ENCODE measurements at places on chromosomes 4 and X.

DNA sequence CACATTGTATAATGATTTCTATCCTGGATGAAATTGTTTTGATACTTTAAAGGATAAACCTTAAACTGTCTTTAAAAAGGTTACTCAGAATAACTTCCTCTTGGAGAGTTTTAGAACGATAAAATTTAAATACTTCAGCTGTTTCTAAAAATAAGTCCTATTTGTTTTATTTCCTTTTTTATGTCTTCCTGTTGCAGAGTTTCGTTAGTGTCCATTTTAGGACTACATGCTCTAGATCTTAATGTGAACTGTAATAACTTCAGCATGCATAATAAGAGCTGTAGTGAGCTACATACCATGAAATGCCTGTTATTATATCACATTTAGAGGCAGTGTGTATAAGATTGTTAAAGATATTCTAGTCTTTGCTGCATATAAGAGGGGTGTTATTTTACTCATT is 14.6 kb downstream of the ATP10D start:
- DNase-seq, result no peak

DNA sequence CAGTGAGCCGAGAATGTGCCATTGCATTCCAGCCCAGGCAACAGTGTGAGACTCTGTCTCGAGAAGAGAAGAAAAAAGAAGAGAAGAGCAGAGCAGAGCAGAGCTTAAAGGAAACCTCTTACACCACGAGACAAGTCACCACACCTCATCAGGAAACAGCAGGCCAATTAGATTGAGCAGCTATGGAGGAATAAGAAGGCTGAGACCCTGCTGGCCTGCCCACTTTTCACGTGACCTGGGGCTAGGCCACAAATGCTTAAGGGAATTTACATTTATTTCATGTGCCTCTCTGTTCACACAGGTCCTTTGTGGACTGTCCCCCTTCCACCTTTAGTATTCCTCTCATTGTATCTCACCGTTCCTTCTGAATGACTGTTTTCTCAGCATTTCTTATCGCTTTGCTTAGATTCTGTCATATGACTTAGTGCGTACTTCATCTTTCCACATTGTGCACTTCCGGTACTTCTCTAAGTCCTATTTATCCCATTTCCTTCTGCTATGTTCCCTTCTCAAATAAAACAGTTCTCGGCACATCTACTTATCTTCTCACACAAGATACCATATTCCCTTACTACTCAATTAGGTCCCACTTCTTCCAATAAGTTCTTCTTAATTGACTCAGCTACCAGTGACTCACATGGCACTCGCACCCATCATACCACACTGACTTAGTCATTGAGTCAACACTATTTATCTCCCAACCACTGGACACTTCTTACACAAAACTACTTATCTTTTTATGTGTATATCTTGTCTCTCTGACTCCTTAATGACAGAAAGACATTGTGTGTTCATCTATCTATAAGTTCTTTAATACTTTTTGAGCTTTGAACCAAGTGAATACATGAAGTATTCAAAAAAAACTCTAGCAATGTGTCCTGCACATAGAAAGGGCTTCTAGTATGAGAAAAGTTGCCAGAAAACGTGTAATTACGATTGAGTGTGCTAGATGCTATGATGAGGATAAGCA is 11.0 kb downstream of the CUL4B start:
- DNase-seq, result no peak

DNA sequence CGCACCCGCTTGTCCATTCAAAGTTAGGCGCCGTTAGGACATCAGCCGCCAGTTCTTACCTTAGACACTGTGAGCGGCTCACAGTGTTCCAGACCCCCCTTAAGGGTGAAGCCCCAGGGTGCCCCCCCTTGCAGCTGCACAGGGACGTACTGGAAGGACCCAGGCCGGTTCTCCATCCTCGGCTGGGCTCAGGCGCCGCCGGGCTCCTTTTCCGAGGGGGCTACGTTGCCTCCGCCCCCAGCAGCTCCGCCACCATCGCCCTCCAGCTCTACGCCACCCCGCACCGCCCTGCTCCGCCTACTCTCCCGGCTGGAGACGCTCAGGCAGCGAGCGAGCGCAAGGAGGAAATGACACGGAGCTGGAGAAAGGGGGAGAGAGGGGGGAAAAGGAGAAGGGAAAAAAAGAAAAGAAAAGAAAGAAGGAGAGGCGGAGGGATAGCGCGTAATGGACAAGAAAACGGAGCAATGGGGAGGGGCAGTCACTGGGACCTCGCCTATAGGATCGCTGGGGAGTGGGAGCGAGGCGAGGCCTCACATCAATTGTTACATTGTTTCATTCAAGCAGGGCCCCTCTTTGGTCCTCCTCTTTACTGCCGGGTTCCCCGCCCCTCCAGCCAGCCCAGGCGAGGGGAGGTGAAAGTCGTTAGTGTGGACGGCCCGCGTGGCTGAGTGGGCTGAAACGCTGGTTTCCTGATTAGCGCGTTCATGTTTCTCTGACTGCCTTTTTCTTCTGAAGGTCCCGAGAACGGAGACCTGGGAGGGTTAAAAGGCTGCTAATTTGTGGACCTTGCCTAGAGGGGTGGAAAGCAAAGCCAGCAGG is at the start of gene SHROOM4:
TSS of gene SHROOM4 (minus strand) at position 352 of the 819 bp plus-strand sequence. CDS start at position 176, 176 bp downstream.
- DNase-seq, result no peak

DNA sequence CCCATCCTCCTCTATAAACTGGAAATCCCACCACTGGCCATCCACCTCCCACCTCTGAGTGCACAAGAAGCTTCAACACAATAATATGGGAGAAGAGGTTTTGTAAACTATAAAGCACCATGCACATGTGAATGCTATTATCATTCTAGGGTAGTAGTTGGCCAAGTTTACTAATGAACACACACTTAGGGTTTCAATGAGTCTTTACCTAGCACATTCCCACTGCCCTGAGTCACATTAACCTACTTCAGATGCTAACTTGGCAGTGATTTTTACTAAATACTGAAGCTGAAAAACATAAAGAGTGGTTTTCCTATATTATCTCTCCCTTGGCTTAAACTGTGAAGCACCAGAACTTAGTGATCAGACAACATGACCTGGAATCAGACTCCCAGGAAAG is 93.9 kb downstream of the SH3KBP1 start:
- DNase-seq, result no peak

- no peak for DNase-seq
These were observed 37.1 kb upstream of the HERC6 start for GRCh38 chr4:88341227-88342192.

- DNase-seq, result no peak
These were observed 1186.1 kb downstream of the NLGN4X start for GRCh38 chrX:5042563-5042962.

GRCh38 chr4:16721613-16722291 is 176.7 kb downstream of the LDB2 start:
- DNase-seq, result no peak

GRCh38 chr4:177441061-177441802 is 1.0 kb downstream of the AGA start:
- no peak for DNase-seq

- DNase-seq, result no peak
These were observed 419 bp downstream of the ADD1 start for GRCh38 chr4:2843941-2844584.

DNA sequence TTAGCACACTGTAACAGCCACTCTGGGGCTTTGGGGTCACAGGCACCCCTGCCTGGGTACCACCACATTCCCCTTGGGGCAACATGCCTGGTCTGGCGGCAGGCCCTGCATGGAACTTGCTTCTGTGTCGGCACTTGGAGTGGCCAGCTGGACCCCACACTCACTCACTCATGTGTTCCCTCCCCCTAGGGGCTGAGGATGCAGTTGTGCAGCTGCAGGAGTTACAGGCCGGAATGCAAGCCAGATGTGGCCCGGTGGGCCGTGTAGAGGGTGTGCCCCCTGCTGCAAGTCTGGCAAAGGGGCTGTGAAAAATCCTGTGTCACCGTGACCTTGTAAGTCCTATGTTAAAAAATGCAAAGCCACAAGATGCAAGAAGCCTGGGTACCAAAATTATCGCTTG is 34.2 kb downstream of the ATXN3L start:
- DNase-seq, result no peak

DNA sequence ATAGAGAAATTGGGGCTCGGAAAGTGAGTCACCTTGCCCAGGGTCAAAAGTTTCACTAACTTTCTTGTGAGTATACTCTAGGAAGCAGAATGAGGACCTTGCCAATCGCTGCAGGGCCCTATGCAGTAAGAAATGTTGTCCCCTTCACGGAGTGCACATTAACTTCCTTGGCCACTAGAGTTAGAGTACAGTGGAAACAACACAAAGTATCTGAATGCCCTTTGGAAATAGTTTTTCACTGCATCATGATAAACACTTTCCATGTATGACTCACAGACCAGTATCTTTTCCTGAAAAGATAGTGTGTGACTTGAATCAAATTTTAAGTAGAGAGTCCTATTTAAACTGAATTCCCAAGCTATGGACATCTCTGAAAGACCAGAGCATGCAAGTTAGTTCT is 45.5 kb upstream of the STK26 start:
- DNase-seq, result no peak

- no peak for DNase-seq
These were observed 89.1 kb downstream of the LARP7 start for GRCh38 chr4:112726041-112726440.

DNA sequence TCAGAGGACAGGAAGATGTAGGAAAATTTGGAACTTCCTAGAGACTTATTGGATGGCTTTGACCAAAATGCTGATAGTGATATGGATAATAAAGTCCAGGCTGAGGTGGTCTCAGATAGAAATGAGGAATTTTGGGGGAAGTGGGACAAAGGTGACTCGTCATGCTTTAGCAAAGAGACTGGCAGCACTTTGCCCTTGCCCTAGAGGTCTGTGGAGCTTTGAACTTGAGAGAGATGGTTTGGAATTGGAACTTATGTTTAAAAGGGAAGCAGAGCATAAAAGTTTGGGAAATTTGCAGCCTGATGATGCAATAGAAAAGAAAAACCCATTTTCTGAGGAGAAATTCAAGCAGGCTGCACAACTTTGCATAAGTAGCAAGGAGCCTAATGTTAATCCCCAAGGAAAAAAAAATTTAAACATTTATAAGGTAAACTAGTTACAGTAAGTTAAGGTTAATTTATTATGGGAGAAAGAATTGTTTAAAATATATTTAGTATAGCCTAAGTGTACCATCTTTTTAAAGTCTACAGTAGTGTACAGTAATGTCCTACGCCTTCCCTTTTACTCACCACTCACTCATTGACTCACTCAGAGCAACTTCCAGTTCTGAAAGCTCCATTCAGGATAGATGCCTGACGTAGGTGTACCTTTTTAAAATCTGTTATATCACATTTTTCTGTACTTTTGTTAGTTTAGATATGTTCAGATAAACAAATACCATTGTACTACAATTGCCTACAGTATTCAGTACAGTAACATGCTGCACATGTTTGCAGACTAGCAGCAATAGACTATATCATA is 101.2 kb downstream of the FAM13A start:
- no peak for DNase-seq

DNA sequence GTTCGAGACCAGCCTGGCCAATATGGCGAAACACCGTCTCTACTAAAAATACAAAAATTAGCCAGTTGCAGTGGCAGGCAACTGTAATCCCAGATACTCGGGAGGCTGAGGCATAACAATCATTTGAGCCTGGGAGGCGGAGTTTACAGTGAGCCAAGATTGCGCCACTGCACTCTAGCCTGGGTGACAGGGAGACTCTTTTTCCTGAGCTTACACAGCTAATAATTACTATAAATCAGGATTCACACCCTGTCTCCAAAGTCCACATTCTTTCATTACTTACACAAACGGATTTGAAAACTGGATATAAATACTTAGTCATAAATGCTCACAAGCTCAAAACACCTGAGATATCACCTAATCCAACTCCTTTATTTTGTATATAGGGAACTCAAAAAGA is 151.6 kb downstream of the LRBA start:
- no peak for DNase-seq

DNA sequence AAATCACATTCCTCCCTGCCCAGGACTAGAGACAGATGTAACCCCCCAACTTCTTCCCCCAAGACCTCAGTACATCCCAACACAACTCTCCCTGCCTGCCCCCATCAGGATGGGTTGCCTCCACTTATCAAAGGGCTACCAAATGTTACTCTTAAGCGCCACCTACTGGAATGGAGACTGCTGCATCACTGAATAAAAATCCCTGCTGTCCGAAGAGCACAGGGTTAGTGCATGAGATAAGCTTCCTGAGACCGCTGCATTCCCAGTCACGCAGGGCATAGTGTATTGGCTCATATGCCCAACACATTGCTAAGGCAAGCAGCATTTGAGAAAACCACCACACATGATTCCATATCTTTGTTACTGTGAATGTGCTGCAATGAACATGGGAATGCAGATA is 544.5 kb downstream of the PPP4R3C start:
- DNase-seq, result no peak

DNA sequence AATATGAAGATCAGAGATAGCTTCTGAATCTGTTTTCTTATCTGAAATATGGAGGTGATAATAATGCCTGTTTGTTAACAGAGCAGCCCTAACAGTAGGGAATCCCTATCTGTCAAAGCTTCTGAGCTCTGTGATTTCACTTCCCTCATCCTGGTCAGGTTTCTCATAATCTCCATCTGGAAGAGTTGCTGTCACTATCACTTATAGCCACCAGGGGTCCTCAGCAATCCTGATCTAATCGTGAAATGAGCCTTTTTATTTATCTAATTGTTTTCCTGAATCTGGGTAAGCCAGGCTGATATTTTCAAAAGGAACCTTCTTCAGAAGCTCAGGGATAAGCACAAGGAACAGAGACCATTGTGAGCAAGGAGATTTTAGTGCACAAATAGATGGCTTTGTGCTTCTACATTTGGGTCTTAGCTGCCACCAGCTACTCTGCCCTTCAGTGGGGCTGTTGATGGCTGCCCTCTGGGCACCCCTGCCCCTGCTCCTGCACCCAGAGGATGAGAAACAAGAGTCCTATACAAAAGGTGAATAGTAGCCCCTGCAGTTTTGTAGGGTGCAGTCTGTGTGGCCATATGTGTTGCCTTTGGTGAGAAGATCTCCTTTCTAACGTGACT is 196.4 kb upstream of the RADX start:
- no peak for DNase-seq

GRCh38 chr4:38869511-38869910 is 1.9 kb downstream of the FAM114A1 start:
- no peak for DNase-seq
